ENCODE measurements at places on chromosomes 5 and 9.

DNA sequence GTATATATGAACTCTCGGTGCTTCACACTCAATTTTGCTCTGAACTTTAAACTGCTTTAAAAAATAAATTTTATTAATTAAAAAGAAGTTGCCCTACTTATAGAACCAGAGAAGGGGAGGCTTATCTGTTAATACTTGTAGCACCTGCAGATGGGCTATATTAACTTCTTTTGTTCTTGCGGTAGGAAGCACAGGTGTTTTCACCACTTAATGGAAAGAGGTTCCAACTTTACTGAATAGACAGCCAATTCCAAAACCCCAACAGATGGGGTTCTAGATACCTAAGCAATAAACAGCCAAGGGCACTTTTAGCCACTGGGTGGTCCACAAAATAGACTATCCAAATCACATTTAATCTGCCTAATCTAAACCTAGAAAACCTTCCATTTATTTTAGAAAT is 65.4 kb downstream of the SSBP2 start:
- no peak for DNase-seq

GRCh38 chr5:26009742-26010141 is 1028.6 kb downstream of the CDH9 start:
- no peak for DNase-seq

- no peak for DNase-seq
These were observed 257.5 kb upstream of the PANK3 start for GRCh38 chr5:168836603-168837231.

- DNase-seq, result peak; percentile 92
These were observed 62.5 kb downstream of the NFIB start for GRCh38 chr9:14251154-14252071.

DNA sequence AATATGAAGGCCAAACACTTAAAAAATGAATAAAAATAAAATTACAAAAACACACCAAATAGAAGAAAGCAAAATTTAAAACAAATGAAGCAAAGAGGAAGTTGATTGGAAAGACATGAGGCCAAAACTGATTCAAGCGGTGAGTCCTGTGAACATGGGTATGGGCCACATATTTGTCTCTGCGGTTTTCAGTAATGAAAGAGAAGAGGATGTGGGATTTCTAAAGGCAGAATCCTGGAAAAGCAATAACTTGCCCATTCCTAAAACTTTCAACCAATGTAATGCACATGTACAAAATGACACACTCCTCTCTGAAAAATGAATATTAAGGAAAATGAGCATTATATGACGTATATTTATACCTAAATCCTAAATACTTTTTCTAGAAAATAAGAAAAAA is 263.7 kb downstream of the SEMA5A start:
- no peak for DNase-seq

DNA sequence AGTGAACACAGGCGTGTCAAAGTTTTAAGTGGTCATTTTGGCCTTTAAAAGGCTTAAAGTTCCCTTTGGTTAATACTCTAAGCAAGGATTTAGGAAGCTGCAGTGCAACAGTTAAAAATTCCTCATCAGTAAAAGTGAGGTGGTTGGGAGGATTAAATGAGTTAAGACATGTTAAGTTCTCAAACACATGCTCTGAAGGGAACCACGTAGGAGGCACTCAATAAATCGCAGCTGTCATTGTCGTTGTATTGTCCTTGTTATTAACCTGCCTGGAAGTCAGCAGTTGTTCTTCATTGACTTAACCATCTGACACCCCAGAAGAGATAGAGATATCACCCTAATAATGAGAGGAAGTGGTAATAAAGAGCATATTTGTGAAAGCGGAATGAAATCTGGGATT is 247.5 kb downstream of the MARCHF11 start:
- DNase-seq, result peak; percentile 2

DNA sequence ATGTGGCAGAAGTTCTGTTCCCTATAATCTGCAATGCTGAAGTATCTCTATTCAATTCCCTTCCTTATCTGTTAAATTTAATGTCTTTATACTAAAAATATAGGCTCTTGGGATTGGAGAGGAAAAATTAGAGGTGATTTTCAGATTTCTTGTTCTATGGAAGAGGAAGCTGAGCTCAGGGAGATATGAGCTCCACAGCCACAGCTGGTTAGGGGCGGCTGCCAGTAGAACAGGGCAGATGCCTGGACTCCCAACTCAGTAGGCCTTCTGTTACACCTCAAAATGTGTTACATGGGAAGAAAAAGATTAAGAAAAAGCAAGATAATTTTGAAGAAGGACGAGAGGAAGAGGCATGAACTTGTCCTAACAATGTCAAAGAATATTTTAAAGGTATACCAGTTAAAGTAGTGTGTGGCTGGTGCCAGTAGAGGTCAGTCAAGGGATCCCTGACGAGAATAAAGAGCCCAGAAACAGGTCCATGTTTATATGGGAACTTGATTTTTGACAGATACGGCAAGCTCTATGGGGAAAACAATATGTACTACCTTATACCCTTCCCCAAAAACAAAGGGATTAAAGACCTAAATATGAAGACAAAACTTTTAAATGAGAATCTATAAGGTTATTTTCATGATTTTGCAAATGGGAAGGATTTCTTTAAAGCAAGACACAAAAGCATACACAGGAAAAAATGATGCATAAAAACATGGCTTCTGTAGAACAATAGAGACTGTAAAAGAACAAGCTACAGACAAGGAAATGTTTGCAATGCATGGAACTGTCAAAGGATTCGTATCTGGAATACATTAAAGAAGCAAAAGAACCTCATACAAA is 28.7 kb downstream of the DNAJC21 start:
- DNase-seq, result peak; percentile 2

DNA sequence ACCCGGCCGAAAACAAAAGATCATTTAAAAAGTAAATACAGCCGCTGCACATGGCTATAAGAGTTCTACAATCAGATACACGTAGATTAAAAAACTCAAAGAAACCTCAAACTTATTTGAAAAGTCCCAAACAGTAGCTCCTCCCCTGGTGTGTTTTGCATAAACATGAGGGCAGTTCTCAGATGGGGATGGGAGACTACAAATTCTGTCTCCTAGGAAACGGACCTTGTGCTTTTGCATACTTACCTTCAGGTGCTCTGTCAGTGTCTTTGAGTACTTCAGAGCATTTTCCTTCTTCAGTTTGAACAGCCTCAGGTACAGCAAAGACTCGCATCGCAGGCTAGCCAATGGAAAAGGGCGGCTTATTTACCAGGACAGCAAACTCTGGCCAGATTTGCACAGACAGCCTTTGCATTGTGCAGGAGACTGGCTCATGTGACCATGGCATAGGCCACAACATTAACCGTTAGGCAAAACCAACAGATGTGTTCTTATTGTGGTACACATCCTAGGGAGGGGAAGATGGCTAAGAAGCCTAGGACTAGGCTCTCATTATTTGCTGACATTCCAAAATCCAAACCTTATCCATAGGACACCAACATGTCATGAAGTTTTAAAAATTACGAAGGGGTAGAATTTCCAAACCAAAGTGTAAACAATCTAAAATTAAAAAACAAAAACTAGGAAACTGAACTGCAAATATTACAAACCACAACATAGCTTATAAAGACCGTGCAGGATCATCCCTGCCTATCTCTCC is 12.8 kb downstream of the LEAP2 start:
- no peak for DNase-seq

DNA sequence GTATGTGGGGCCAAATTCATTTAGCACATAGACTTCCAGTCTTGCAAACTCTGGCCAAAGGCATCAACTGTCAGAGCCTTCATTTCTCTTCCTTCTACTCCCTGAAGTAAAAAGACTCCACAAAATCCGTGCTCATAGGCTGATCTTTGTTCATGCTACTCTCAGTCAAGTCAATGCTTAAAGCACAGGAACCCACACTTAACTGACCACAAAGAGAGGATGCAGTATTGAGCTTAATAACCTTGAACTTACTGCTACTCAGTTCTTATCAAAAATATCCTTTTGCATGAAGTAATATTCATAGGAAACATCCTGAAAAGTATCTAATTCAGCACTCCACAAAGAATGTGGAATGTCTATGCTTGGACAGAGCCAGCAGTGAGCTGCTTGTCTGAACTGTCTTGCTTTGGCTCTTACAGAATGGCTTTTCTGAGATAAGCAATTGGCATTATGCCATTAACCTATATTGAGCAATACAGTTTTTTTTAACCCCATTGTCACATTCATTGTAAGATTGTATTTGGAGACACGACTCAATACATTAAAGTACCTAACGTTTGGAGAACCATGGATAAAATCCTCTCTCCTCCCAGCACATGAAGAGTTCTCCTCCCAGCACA is 21.7 kb downstream of the LPAR1 start:
- peak; percentile 45 for DNase-seq

- no peak for DNase-seq
These were observed 123.7 kb downstream of the VCAN start for GRCh38 chr5:83595217-83595616.

GRCh38 chr5:10533226-10533625 is 30.6 kb upstream of the ANKRD33B start:
- no peak for DNase-seq

DNA sequence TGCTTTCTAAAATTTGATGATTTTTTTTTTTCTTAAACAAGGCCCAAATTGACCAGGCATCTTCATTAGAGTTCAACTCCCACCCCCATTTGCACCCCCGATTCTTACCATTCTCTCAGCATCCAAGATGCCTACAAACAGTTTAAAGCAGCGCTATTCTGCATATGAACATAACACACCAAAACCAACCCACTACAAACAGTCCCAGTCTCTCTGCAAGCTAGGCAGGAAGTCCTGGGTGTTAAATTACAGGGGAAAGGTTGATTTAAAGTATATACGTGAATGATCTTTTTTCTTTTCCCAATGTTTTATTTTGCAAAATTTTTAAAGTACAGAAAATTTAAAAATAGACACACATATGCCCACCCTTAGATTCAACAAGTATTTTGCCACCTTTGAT is 127.0 kb downstream of the ADAMTS12 start:
- no peak for DNase-seq

DNA sequence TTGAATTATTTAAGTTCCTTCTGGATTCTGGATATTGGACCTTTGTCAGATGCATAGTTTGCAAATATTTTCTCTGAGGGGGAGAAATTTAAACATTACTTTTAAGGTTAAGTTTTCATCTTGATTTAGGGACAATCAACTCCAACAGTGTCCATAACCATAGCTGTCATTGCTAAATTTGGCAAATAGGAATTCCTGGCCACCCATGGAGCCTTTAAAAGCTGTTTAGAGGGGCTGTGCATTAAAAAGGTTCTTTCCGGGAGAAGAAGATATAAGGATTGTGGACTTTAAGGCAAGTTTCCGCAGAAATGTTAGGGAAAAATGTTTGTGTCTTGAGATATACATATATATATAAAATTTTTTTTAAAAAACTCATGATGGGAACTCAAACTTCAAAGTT is 339.7 kb downstream of the ADAMTS6 start:
- DNase-seq, result no peak

GRCh38 chr9:127185931-127186781 is 63.7 kb upstream of the ANGPTL2 start:
- no peak for DNase-seq

GRCh38 chr5:79302454-79302853 is 66.5 kb downstream of the JMY start:
- DNase-seq, result no peak

DNA sequence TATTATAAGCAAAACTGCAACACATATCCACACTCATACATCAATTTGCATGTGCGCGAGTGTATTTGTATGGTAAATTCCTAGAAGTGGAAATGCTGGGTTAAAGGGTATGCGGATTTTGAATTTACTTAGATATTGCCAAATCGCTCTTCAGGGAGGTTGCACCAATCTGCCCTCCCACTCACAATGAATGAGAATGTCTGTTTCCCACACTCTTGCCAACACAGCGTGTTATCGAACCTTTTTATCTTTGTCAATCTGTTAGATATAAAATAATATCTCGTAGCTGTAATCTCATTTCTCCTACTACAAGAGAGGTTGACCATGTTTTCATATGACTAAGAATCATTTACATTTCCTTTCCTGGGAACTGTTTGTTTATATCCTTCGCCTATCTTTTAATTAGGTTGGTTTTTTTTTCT is 35.7 kb downstream of the LHX2 start:
- DNase-seq, result no peak

GRCh38 chr5:1360861-1361260 is 16.0 kb upstream of the CLPTM1L start:
- DNase-seq, result no peak

DNA sequence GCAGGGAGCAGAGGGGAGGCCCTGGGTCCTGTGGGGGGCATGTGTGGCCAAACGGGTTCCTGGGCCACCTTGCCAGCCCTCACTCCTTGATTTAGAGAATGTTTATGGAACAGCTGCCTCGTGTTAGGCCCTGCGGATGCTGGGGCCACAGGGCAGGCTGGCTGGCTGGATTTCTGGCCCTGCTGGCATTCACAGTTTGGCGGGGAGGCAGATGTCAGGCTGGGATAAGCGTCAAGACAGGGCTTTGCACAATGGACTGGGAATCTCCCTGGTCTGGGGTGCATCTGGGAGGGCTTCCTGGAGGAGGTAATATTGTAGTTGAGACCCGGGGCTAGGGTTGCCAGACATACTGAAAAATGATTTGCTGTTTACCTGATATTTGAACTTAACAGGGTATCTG is 13.8 kb downstream of the NCS1 start:
- DNase-seq, result no peak

GRCh38 chr9:136328622-136329041 is 1.3 kb downstream of the GPSM1 start:
- DNase-seq, result no peak

- no peak for DNase-seq
These were observed 88.2 kb downstream of the PTPN3 start for GRCh38 chr9:109409773-109410397.

DNA sequence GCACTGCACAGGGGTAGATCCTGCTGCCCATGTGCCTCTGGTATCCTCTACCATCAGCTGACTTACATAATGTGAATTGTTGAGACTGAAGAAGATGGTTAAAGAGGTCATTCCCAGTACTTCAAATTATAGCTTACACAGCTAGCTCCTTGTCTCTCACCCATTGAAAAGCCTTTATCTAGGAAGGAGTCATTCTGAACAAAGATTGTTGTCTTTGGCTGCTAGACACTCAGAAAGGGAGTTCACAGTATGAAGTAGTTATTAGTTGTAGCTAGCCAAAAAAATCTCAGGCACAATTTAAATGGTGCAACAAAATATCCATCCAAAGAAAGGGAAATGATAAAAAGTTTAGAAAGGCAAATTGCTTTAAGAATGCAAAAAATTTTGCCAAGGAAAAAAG is 102.0 kb upstream of the NREP start:
- no peak for DNase-seq

- DNase-seq, result peak; percentile 23
These were observed 209.0 kb downstream of the CSNK1G3 start for GRCh38 chr5:123720955-123721354.

Data from foreskin keratinocyte (primary cell).